ENCODE measurements at places on chromosomes 7 and 10.

GRCh38 chr7:69162931-69163670, 435.2 kb upstream of the AUTS2 start:
- DNase-seq: no peak

DNA sequence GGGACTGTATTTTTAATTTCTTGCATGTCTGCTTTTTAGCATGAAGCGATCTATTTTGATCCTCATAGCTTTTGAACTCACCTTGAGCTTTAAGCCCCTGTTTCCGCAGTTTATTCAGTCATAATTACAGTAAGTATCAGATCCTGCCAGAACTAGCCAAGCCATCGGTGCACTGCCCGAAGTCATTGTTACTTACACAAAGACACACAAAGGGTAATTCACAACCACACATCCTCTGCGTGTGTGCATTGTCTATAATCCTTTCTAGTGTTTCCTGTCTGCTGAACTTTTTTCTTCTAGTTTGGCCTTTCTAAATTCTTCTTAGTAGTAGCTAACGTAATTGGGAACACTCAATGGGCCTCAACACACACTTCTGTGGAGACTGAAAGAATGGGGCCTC, 133.0 kb downstream of the SFMBT2 start:
- no peak for DNase-seq

- DNase-seq: no peak
Measured at GRCh38 chr10:124621637-124622036, 122.5 kb downstream of the FAM53B start.

DNA sequence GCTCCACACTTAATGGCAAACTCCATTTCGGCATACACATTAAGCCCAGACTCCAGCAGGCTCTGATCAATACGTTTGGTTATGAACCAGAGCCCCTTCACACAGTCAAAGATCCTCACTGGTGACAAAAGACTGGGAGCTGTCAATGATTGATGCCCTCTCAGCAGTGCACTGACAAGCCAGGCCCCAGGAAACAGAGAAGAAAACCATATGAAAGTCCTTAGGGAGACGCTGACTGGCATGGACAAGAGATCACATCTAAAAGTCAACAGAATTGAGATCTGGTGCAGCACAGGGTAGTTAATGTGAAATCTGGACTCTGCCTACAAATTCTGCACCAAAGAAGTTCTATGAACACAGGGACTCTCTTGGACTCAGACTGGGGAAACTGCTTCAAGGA, 600.9 kb upstream of the NRP1 start:
- DNase-seq: no peak

DNA sequence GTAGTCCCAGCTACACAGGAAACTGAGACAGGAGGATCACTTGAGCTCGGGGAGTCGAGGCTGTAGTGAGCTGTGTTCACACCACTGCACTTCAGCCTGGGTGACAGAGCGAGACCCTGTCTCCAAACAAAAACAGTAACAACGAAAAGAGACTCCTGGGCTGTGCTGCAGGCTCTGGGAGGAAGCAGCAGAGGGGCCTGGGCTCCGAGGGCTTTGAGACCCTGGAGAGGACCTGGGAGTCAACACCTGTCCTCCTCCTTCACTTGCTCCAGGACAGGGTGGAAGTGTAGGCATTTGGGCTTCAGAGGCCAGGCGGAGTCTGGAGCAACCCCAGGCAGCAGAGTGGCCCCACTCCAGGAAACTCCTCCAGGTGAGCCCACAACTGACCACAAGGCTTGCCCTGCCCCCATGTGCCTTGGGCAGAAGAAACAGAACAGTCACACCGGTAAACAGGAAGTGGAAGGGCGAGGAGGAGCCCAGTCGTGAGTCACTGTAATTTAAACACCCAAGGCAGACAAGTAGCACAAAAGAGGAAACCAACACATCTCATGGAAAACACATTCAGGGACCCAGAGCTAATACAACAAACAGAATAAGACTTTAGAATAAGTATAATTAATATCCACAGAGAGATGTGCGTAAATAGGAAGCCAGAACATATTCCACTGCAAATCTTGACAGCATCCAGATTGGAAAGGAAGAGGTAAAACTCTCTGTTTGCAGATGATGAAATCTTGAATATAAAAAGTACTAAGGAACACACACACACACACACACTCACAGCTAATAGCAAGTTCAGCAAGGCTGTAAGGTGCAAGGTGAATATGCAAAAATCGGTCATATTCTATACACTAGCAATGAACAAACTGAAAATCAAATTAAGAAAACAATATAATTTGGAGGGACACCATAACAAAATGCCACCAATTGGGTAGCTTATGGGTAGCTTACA, 20.5 kb upstream of the RASGEF1A start:
- peak; percentile 66 for DNase-seq

DNA sequence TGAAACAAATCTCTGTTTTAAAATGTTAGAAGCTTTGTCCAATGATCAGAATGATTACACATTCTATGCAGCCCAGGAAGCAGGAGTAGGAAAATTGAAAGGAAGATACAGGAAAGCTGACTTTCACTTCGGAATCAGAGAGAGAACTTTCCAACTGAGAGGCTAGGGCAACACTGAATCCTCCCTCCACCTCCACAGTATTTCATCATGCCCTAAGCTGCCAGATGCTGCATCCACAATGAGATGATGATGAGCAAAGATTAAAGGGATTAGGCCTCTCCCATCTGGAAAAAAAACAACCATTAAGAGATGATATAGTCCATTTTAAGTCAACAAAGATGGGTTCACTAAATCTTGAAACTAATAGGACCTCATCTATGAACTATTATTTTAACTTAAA, 215.6 kb downstream of the GPR37 start:
- DNase-seq: no peak

- DNase-seq: peak; percentile 27
Measured at GRCh38 chr10:48309711-48310226, 3.3 kb downstream of the MAPK8 start.

DNA sequence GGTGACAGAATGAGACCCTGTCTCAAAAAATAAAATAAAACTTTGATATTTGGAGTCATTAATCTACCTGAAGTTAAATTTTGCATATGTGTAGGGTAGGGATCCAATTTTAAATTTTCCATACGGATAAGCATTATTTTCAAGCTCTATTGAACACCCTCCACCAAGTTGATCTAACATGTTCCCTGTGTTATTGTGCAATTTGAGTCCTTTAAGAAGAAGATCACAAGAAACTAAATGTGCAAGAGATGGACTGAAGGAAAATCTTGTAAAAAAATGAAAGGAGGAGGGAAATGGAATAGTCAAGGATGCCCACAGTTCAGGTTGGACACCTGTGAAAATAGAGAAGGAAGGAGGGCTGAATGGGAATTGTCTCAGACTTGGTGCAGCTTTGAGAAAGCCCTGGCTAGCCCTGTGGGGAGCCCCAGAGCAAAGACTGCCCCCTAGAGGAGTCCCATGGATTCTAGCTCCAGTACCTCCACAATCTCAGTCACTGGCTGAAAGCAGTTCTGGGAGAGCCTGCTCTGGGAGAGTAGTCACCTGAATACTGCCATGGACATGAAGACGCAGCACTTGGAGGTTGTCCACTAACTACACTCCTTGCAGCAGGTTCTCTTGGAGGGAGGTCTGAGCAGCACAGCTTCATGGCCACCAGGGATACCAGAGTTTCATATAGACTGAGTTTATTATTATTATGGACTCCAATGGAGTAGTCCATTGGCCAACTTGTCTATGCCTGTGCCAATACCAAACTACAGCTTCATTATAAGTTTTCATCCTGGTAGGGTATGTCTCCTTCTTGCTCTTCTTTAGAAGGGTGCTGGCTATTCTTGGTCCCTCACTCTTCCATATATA, 5.7 kb upstream of the TIAL1 start:
- peak; percentile 43 for DNase-seq

GRCh38 chr7:29924006-29924405, 65.6 kb downstream of the SCRN1 start:
- no peak for DNase-seq

DNA sequence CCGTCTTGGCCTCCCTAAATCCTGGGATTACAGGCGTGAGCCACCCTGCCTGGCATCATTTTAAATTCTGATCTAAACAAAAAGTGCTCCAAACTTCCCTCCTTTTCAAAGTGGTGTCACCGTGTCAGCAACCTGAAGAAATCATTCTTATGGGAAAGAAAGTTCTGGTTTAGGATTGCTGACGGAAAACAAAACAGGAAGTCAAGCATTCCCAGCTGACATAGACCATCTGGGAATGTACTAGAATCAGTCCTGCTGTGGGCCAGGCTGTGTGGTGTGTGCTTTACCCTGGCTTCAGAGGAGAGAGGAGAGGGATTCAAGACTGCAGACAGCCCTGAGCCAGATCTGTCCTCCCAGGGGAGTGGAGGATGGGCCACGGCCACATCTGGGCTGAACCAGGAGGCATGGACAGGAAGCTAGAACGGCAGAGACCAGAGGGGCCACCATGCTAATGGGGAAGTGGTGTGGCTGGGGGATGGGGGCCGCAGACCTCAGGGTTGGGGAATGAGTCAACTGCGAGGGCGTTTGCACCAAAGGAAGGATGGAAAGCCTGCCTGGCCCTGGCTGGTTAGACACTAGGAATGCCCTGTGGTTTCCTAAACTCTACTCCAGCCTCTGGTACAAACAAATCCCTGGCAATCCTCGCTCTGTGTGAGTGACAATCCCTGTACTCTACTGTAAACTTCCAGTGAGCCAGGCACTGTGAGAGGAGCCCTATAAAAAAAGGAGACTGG, 16.7 kb upstream of the CLIP2 start:
- DNase-seq: peak; percentile 13

DNA sequence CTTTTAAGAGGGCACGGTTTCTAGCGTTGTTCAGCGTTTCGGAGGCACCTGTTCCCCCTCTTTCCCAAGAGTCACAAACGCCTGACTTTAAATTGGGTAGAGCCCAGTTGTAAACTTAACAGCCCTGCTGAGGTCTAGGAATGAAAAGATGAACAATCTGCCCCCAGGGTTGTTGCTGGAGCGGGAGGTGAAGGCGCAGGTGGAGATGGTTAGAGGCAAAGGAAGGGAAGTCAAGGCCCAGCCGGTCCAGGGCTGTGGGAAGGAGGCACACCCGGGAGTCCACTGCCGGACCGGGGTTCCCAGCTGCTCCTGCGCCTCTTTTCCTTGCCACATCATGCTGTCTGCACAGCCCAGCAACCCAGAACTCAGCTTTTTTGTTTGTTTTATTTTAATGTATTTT, 770 bp downstream of the PRXL2A start:
- no peak for DNase-seq

DNA sequence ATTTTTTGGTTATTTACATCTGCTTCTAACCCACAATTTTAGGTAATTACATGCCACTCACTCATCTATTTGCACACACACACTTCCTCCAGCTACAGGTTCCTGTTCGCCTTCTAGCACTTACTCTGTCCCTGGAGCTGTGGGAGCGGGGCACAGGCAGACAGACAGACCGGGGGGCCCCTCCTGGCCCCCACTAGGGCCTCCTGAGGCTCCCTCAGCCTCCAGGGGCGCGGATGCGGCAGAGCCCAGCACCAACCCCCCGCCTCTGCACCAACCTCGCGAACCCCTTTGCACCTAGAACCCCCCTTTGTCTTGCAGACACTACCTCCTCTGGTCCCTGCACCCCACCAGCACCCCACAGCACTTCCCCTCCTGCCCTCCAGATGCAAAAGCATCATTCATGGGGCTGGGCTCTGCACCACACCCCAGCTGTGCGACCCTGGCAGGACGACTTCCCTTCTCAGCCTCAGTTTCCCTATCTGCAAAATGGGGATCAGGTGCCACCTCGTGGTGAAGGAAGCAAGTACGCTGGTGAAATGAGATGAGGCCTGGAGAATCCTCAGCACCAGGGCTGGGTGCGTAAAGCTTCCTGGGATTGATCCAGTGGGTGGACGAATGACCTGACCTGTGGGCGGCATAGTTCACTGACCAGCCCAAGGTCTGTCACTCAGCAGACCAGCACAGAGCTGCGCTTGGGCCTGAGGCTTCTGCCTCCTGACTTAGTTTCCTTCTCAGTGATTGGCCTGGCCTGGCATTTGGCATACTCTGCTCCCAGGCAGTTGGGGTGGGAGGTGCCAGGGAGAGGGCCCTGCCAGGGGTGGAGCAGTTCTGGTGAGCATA, 37.9 kb downstream of the ELFN1 start:
- no peak for DNase-seq

DNA sequence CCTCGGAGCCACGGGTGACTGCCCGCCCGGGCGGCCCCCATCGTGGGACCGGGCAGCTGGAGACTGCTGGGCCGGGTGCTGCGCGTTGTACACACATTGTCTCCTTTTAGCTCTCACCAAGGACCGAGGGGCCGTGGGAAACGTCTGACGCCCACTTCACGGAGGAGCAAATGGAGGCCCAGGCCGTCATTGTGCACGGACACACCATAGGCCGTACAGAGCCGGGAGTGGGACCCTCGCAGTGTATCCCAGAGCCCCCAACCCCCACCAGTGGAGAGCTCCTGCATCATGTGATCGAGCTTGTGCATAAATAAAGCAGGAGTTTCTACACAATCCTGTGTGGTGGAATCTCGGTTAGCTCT, 722 bp downstream of the DENND10 start:
- no peak for DNase-seq

DNA sequence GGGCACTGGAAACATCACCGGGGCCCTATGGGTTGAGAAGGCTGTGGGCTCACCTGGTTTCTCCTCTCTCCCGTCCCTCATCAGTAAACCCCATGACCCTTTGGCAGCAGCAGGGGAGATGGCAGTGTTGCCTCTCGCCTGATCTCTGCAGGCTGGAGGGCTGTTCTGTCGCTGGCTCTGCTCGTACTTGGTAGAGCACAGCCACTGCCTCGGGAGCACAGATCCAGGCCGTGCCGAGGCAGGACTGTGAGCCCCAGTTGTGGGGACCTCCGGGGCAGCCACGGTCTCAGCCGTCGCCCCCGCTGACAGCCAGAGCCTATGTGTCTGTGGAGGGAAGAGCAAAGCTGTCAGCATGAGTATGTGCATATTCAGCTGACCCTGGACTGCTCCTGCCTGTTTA, 94.9 kb downstream of the PTPRE start:
- DNase-seq: no peak

DNA sequence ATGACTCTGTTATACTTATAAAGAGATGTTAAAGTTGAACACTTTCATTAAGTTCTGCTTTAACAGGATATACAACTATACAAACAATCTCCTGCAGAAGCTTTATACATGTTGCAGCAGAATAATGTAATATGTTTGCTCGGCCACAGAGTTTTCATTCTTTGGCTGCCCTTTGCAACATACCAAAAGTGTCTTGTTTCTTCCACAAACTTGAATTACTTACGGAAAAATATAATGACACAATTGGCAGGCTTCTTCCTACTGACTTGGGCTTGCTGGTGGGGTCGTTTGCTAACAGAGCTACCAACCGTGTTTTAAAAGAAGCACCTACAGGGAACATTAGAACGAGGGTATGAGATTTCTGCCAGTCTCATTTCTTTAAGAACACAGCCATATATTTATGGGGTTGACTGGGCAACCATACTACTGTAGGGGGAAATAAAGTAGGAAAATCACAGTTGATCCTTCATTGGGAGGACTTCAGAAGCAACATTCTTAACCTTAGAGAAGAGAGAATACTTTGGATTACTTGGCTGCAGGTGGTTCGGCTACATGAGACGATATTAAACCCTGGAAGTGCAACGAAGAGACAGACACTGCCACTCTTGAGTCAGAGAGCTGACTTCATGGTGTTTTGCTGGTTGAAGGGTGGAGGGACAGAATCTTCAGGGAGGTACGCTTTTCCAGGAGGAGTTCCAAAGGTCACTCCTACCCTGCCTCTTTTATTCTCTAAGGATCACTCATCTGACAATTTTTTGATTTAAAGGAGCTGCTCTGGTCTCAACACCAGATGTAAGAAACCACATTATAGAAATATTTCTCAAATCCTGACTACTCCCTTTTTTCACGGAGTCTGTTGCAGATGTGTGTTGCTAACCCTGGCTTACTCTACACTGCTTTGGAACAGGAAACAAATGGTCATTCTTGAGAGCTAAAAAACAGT, 123.9 kb downstream of the SEMA3C start:
- no peak for DNase-seq

Measured in CD4-positive, alpha-beta T cell treated with Interleukin-21 for 1 hour (primary cell).